ENCODE measurements at places on chromosomes 3 and 15.

DNA sequence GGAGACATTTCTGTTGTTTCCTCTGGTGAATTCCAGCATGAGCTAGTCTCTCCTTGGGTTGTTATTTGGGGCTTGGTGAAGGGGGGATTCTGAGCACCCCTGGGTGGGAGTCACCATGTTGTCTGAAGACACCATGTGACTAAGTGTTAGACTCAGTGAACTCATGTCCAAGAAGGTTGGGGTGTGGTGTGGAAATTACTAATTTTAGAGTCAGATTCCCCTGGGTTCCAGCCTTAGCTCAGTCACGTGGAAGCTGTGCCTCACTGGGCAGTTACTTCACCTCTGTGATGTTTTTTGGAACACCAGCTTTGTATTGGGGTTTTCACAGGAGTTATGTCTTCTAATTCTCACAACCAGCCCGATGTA, 171.5 kb downstream of the RPLP1 start:
- no peak for DNase-seq

GRCh38 chr3:32780735-32781210, 37.0 kb upstream of the TRIM71 start:
- DNase-seq: peak; percentile 53

DNA sequence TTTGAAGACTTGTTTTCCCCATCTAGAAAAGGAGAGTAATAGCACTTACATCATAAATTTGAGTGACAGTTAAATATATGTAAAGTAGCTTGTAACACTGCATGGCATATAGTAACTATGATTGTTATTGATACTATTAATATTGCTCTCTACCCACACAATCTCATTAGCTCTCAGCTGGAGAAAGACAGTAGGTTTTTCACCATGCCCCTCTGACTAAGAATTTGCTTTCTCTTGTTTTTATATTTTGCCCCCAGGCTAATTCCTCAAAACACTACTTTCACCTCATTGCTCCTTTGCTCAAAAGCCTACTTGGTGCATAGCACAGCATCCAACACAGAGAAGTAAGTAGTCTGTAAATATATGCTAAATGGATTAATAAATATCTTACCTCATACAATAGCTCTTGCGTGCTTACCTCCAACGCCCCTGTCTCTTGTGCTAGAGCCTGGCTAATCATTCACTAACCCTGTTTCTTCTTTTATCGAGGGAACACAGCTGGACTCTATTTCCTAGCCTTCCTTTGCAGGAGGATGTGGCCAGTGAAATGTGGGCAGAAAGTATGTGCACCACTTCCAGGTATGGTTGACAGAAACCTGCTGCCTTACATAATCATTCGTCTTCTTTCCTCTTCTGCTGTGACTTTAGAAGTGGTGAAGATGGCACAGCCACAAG, 190.0 kb downstream of the PLCH1 start:
- DNase-seq: no peak

GRCh38 chr3:50924638-50925037, 249.9 kb downstream of the DOCK3 start:
- no peak for DNase-seq

- no peak for DNase-seq
These were observed 544.1 kb upstream of the MDFIC2 start for GRCh38 chr3:70856414-70857162.

DNA sequence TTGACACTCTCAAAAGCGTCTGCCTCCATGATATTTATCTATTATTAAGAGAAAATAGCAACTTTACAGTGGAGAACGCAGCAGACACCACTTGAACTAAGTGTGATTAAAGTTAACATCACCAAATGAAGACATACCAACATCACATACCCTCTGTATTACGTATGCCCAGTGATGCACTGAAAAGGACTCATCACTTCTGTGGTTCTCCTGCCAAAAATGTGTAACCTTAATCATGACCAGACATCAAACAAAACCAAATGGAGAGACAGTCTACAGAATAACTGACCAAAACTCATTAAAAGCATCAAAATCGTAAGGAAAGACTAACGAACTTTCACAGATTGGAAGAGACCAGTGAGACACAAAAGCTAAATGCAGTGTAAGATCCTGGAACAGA, 103.2 kb downstream of the PPP2R3A start:
- DNase-seq: no peak

GRCh38 chr3:73378207-73378606, 246.5 kb downstream of the PDZRN3 start:
- no peak for DNase-seq

DNA sequence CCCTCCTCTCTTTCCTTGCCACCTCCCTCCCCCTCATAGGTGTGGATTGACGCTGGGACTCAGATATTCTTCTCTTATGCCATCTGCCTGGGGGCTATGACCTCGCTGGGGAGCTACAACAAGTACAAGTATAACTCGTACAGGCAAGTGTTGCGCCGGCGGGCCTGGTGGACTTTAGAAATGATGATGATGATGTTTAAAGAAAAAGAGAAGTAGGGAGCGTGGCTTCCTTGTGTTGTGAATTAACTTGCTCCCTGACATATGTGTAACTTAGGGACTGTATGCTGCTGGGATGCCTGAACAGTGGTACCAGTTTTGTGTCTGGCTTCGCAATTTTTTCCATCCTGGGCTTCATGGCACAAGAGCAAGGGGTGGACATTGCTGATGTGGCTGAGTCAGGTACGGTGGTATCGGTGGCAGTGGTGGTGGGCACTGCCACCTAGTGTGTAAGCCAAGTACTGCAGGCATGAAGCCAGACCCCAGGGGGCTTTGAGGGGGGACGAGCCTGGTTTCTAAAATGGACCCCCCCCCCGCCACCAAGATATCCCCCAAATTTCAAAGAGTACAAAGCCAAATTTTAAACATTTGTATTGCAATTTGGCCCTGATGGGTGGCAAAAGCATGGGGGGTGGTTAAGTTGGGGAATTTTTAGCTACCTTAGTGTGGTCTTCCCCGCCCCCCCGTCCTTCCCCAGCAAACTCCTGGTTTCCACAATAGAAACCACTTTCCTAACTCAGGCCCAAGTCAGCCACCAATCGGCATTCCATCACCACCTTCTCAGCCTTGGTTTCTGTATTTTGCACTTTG, 65.6 kb downstream of the SLC6A6 start:
- DNase-seq: no peak

DNA sequence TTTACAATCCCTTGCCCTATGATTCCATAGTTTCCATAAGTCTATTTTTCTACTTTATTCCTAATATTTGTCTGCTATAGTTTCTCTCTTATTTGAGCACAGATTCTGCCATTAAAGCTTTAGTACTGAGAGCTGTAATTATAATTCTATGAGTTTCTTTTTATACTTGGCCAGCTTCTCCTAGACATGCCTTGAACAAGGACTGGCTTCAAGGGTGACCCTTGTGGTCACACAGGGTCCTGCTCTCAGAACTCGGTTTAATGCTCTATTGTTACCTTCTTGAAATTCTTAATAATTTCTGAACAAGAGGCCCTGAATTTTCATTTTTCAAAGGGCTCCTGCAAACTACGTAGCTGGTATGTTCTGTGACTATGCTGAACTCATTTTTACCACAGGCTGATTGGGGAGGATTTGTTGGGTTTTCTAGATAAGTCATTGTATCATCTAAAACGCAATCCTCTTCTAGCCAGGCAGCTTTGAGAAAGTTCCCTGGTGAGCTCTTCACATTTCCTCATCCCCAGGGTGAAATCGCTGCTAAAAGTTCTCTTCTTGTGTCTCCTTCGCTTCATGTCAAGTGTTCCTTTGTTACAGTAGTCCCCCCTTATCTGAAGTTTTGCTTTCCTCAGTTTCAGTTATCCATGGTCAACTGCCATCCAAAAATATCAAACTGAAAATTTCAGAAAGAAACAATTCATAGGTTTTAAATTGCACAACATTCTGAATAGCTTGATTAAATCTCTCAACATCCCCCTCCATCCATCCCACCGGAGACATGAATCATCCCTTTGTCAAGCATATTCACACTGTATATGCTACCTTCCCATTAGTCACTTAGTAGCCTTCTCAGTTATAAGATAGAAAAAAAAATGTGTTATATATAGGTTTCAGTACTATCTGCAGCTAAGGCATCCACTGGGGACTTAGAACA, 12.6 kb upstream of the PLCL2 start:
- no peak for DNase-seq

DNA sequence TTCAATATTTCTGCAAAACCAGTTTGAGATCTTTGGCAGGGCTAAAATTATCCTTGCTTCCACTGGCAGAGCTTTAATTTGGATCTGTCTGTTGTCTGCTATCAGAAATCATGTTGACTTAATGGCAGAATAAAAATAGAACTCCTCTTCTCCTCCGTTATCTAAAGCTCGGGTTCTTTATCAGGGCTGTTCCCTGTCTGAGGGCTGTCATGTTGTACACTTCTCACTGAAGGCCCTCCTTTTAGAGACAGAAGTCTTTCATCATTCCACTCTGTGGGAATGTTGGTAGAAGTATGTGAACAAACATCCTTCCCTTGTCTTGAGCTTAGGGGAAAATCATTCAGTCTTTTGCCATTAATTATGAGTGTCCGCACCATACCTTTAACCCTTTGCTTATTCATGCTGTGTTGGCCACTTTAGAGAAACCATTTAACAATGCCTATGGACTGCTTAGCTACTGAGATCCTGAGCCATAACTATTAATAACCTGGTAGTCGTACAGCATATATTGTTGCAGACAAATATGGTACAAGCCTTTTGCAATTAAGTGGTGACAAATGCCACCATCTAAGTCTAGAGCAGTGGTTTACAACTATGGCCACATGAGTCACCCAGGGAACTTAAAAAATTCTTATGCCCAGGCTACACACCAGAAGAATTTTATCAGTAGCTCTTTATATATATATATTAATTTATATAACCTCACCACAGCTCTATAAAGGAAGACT, 226.0 kb upstream of the TPM1 start:
- DNase-seq: no peak

DNA sequence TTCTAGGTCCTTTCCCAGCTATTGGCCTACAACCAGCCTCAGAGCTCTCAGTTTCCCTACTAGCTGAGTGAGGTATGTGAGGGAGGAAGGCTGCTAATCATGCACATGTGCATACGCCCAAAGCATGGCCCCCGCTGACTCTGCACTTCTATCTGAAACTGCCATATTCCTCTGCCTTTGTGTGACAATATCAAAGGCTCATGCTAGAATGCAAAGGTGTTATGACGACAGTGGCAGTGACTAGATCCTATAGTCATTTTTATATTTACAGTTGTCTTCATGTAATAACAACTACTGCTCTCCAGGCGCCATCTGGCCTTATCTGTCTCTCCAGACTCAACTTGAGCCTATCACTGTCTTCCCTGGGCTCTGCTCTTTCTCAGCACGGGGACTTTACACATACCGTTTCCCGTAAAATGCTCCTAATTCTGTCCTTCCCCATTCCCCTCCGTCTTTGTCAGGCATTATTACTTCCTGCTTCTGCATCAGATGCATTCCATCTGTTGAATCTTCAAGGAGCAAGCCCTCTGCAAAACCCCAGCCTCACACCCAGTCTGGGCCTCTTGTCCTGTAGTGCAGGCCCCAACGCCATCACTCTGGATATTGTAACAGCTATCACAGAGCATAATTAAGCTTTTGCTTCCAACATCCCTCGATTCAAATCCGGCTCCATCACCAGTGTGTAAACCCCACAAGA, 102.5 kb downstream of the PDCD6IP start:
- DNase-seq: no peak

DNA sequence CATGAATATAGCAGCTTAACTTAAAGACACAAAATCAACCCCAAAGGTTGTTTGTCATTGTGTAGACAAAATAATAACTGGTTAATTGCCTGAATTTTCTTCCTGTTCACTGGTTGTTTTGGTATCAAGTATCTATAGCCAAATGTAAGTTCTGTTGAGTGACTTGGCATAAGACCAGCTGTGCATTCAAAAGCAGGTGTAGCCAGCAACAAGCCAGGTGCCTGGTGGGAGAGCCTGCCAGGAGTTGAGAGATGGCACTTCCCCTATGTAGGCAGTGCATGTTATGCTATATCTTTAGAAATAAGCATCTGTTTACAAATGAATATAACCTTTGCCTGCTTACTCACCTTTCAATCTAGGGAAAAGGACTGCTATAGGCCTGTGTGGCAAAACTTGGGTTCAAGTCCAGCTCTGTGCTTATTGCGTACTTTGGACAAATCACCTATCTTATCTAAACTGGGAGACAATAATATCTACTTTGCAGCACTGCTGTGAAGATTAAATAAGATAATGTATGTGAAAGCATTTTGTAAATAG, 84.9 kb upstream of the TBL1XR1 start:
- DNase-seq: no peak

DNA sequence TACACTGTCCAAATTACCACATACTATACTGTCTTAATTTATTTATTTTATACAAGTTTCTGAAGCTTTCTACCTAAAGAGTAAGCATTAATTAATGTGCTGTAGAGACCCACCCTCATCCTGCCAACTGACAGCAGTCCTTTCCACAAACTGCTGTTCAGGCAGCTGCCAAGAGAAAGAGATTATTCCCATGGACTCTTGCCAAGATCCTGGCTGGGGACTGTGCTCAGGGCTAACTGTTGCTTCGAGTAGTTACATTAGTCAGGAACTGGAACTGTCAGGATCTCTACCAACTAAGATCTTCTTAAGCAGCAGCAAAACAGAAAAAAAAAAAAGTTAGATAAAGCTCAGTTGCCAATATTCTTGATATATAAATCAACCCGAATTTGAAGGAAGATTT, 398.8 kb downstream of the MECOM start:
- no peak for DNase-seq

DNA sequence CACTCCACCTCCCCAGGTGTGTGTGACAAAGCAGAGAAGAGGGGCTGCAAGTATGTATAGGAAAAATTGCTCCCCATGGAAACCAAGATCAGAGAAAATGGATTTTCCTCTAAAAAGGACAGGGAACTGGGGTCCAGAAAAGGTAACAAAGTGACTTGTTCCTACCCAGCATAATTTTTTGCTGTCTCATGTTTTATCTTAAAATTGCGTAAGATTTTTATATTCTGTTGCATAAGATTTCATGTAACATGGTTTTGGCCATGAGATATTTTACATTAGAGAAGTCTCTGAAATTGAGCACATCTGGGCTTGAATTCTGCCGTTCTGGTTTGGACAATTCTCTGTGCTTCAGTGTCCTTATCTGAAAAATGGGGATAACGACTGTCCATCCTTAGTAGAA, 335.7 kb upstream of the RORA start:
- no peak for DNase-seq

GRCh38 chr3:129118745-129119144, 2.9 kb downstream of the RAB43 start:
- no peak for DNase-seq

DNA sequence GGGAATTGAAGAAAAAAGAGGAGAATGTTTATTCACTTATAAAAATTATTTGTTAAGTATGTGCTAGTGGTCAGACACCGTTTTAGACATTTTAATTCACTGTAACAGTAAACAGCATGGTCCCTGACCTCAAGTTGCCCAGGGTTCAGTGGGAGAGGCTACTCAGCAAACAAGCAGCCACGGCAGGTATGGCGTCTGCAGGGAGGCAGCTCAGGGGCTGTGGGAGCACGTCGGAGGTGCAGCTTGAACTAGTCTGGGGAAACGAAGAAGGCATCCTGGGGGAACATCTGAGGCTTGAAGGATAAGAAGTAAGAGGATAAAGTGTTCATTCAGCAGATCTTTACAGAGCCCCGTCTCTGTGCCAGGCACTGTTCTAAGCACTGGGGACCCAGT, 66.0 kb downstream of the CRTC3 start:
- no peak for DNase-seq

- DNase-seq: no peak
These were observed 66.6 kb downstream of the TGFBR2 start for GRCh38 chr3:30672959-30673358.

GRCh38 chr15:59296181-59296617, 76.5 kb downstream of the MYO1E start:
- no peak for DNase-seq

All from aorta (tissue), 5 donors.